Breast epithelium (tissue), 4 donors: ENCODE measurements at places on chromosomes 5 and 9. TPM values are rescaled to one million over a fixed set of nuclear protein-coding genes. Genes with fewer than 3 reads are reported as not detected.
A peak's percentile ranks its signal among the peaks of the same experiment; 100 is the strongest.

Gene TAF1L
- total RNA-seq, result not detected

Gene LRRTM2
- total RNA-seq, result 1.4 TPM

Gene PCDHB9
- 4.6 TPM for total RNA-seq

Gene SPINK5
- total RNA-seq, result under 0.01 TPM

Gene PIP5K1B
- total RNA-seq, result 11.1 TPM

Gene CDH9
- not detected for total RNA-seq

Gene LHFPL2
- 41.3 TPM for total RNA-seq

Gene B4GALT7
- total RNA-seq, result 22.6 TPM

Gene TNFSF8
- total RNA-seq, result 4.7 TPM

- no peak for DNase-seq
- no peaks in the 10 kb centered on the region for H3K4me1 ChIP-seq
- no peaks in the 10 kb centered on the region for H3K27me3 ChIP-seq
- no peaks in the 10 kb centered on the region for H3K36me3 ChIP-seq
- no peak overlapping the region for H3K27ac ChIP-seq
These were observed 404.8 kb downstream of the MAT2B start for GRCh38 chr5:163910226-163910625.

GRCh38 chr9:110950041-110950645, 88.1 kb downstream of the LPAR1 start:
- DNase-seq, result no peak
- H3K27ac ChIP-seq, result no peak overlapping the region
- H3K4me1 ChIP-seq, result no peaks in the 10 kb centered on the region
- no peaks in the 10 kb centered on the region for H3K36me3 ChIP-seq
- no peak overlapping the region for H3K4me3 ChIP-seq
- no peaks in the 10 kb centered on the region for H3K27me3 ChIP-seq

- H3K27ac ChIP-seq, result peak overlapping the region; percentile 67
- H3K4me1 ChIP-seq, result no peaks in the 10 kb centered on the region
- no peaks in the 10 kb centered on the region for H3K36me3 ChIP-seq
These were observed 44.4 kb upstream of the ANKDD1B start for GRCh38 chr5:75566710-75567309.

- no peak for DNase-seq
- H3K4me1 ChIP-seq, result no peaks in the 10 kb centered on the region
- H3K4me3 ChIP-seq, result no peak overlapping the region
- H3K27ac ChIP-seq, result no peak overlapping the region
- no peaks in the 10 kb centered on the region for H3K36me3 ChIP-seq
These were observed 75.1 kb downstream of the OXCT1 start for GRCh38 chr5:41795125-41795524.

DNA sequence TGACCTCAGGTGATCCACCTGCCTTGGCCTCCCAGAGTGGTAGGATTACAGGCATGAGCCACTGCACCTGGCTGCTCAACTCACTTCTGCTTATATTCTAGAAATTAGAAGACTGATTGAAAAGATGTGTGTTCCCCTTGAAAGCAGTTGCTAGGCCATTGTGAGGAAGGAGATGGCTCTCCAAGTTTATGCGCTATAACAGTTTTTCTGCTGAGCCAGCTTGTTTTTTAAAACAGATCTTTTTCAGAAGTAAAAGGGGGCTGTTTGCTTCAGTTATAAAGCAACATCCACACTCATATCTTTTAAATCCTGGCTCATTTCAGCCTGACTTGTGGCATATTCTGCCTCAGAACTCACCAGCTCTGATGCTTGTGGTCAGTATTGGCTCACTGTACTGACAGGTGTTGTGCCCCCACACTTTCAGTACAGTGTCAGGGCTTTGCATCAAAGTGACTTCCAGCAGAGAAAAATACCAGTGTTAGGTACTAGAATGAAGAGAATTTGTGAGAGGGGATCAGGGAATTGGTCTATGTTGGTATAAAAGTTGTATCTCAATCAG, 49.4 kb downstream of the NUP214 start:
- no peaks in the 10 kb centered on the region for H3K27me3 ChIP-seq
- no peak for DNase-seq
- H3K36me3 ChIP-seq, result peaks cover 9% of the 10 kb centered on the region
- no peak overlapping the region for H3K27ac ChIP-seq

- H3K4me1 ChIP-seq, result no peaks in the 10 kb centered on the region
- H3K36me3 ChIP-seq, result peaks cover 8% of the 10 kb centered on the region
- DNase-seq, result no peak
These were observed 10.9 kb downstream of the RNU6ATAC start for GRCh38 chr9:134153450-134153849.

DNA sequence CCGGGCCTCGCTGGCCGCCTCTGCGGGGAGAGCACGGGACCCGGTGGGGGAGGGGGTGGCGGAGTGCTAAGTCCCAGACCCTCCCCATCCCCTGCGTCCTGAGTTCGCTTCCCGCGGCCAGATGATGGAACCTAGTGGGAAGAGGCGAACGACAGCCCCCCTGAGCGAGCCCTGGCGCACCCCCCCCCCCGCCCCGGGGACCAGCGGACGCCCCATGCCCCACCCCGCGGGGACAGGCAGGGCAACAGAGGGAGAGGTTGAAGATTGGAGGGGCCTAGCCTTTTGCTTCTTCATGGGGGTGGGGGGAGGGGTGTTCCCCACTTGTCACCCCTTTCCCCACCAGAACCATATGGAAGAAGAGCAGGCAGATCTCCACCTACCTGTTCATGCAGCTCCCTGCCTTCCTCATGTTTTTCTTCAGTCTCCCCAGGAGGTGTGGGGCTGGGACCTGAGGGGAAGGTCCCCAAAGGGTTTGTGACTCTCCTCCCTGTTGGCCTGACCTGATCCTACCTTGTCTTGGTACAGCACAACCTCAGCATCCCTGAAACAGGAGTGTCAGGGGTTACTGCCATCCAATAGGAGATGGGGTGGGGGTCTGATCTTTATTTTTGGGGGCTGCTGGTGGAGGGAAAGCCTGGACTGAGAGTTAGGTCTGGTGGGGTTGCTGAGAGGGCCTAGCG, 485 bp downstream of the FAM53C start:
- DNase-seq, result no peak
- H3K4me3 ChIP-seq, result peak overlapping the region; percentile 98
- no peaks in the 10 kb centered on the region for H3K36me3 ChIP-seq
- peak overlapping the region; percentile 99 for H3K27ac ChIP-seq
- no peaks in the 10 kb centered on the region for H3K27me3 ChIP-seq

- no peaks in the 10 kb centered on the region for H3K36me3 ChIP-seq
- H3K4me3 ChIP-seq, result no peak overlapping the region
- no peak for DNase-seq
- no peaks in the 10 kb centered on the region for H3K27me3 ChIP-seq
- H3K4me1 ChIP-seq, result no peaks in the 10 kb centered on the region
These were observed 16.8 kb upstream of the DAB2IP start for GRCh38 chr9:121634329-121635261.

GRCh38 chr5:11054014-11054413, 293.0 kb upstream of the DAP start:
- no peaks in the 10 kb centered on the region for H3K27me3 ChIP-seq
- H3K4me3 ChIP-seq, result no peak overlapping the region
- no peak for DNase-seq

DNA sequence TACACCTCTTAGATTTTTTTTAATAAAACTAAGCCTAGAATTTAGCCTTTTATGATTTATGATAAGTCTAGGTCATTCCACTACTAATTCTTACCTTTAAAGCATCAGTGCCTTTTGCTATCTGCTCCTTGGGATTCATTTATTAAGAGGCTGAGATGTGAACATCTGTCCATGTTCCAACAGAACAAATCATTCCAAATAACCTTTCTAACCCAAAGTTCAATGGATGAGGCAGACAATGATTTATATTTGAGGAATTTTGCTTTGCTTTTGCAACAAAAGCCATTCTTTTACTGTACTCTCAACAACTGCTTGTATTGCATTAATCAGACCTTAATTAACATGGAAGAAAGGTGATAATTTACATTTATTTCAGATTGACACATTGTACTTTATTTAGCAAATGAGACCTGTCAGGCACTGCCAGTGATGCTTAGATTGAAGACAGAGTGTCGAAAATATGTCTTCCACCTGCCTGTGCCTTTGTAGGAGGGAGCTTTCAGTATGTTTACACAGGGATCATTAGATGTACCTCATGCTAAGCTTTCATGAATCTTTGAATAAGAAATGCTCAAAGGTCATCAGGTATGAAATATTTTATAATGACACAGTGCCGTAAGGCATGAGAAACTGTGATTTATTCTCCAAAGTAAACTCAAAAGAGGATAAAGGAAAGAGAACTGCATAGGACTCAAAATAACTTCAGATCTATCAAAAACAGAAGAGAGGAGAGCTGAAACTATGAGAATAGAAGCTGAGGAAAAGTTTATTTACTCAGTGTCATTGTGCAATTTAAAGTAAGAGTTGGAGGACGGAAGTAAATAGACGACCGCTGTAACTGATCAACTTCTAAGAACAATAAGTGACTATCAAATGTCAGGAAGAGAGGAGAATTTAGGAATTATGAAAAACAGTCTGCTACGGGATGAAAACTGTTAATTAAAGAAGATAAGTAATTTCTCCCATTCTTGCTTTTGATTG, 36.7 kb upstream of the IZUMO3 start:
- no peak overlapping the region for H3K27ac ChIP-seq
- H3K4me1 ChIP-seq, result no peaks in the 10 kb centered on the region
- no peak for DNase-seq
- H3K36me3 ChIP-seq, result no peaks in the 10 kb centered on the region
- no peak overlapping the region for H3K4me3 ChIP-seq
- H3K27me3 ChIP-seq, result no peaks in the 10 kb centered on the region

GRCh38 chr9:18639911-18640310, 166.0 kb downstream of the ADAMTSL1 start:
- H3K36me3 ChIP-seq, result no peaks in the 10 kb centered on the region
- H3K27me3 ChIP-seq, result no peaks in the 10 kb centered on the region
- no peak overlapping the region for H3K4me3 ChIP-seq
- no peak for DNase-seq

- no peaks in the 10 kb centered on the region for H3K4me1 ChIP-seq
- no peaks in the 10 kb centered on the region for H3K27me3 ChIP-seq
- no peak overlapping the region for H3K27ac ChIP-seq
- peak; percentile 57 for DNase-seq
- no peak overlapping the region for H3K4me3 ChIP-seq
These were observed 62.5 kb downstream of the COL23A1 start for GRCh38 chr5:178527458-178528307.

DNA sequence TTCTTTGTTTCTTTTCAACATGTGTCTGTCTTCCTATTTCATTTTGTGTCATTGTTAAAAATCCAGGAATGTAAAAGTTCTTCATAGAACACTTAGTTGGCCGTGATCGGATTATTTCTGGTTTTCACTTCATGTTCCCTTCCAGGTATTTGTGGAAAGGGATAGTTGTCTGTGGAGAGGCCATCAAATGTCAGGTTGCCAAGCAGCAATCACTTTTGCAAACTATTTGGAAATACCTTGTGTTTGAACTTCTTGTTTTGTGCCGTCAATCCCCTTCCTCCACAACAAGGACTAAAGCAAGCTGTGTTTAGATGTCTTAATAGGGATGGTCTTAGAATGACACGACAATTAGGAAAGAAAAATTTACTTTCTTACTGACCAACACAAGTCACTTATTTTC, 116.9 kb upstream of the MPDZ start:
- H3K4me3 ChIP-seq, result no peak overlapping the region
- no peaks in the 10 kb centered on the region for H3K4me1 ChIP-seq
- no peak for DNase-seq
- H3K27ac ChIP-seq, result no peak overlapping the region
- H3K36me3 ChIP-seq, result no peaks in the 10 kb centered on the region
- no peaks in the 10 kb centered on the region for H3K27me3 ChIP-seq

DNA sequence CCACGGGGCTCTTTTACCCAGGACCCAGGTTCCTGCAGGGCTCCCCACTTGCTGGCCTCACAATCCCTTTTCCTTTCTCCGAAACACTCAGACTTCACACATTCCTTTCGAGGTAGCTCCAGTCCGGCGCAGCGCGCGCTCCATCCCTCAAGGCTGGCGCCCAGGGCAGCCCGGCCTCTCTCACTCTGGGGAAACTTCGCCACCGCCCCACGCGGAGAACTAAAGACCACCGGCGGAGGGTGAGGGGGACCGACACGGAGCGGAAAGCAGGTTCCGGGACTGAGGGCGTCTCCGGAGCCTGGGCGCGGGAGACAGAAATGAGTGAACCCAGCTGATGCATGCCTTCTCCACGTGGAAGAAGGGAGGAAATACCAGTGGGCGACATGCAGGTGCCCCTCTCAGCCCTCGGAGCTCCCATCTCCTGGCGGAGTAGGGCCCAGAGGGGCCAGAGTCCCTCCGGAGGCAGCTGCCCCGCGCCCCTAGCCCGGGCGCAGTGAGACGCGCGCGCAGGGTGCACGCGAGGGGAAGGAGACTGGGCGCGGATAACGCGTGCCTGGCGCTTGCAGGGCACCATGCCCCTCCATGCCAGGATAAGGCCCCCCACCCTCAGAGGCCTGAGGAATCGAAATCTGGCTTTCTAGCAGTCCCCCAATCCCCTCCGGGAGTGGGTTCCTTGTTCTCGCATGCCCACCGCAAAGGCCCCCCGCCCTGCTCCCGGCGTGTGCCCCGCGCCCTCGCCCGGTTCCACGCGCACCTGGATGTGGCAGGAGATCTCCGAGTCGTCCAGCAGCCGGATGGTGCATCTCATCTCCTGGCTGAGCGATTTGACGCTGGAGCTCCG, 650 bp downstream of the FRMD3 start:
- no peak for DNase-seq
- H3K36me3 ChIP-seq, result no peaks in the 10 kb centered on the region
- H3K4me3 ChIP-seq, result peak overlapping the region; percentile 61
- peaks cover 5% of the 10 kb centered on the region for H3K4me1 ChIP-seq
- H3K27ac ChIP-seq, result no peak overlapping the region

GRCh38 chr5:38317868-38318267, 59.5 kb downstream of the EGFLAM start:
- H3K36me3 ChIP-seq, result no peaks in the 10 kb centered on the region
- H3K4me1 ChIP-seq, result no peaks in the 10 kb centered on the region
- no peak for DNase-seq
- H3K27ac ChIP-seq, result no peak overlapping the region

- H3K4me3 ChIP-seq, result peak overlapping the region; percentile 2
- peak overlapping the region; percentile 94 for H3K27ac ChIP-seq
- H3K4me1 ChIP-seq, result peaks cover 39% of the 10 kb centered on the region
- H3K36me3 ChIP-seq, result no peaks in the 10 kb centered on the region
These were observed 2.0 kb upstream of the RALGDS start for GRCh38 chr9:133122935-133123611.

DNA sequence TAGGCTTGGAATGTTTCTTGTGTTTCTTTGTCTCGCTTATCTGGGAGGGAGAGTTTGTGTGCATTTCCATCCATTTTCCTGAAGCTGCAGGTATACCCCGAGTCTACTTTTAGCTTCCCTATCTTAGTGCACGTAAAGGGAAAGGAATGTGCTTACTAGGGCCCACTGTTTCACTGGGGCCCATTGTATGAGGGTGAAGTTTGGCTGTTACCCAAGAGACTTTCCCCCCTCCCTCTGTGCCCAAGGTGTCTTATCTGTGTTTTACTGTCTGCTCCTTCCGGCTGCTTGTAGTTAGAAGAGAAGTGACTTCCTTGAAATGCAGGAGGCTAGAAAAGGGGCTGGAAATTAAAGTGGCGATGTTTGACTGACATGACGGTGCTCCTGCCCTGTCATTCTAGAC, 12.1 kb upstream of the BTNL3 start:
- no peak overlapping the region for H3K27ac ChIP-seq
- no peaks in the 10 kb centered on the region for H3K36me3 ChIP-seq
- H3K4me3 ChIP-seq, result no peak overlapping the region
- peaks cover under 1% of the 10 kb centered on the region for H3K27me3 ChIP-seq
- H3K4me1 ChIP-seq, result no peaks in the 10 kb centered on the region
